ENCODE measurements at places on chromosomes 6 and 20.

DNA sequence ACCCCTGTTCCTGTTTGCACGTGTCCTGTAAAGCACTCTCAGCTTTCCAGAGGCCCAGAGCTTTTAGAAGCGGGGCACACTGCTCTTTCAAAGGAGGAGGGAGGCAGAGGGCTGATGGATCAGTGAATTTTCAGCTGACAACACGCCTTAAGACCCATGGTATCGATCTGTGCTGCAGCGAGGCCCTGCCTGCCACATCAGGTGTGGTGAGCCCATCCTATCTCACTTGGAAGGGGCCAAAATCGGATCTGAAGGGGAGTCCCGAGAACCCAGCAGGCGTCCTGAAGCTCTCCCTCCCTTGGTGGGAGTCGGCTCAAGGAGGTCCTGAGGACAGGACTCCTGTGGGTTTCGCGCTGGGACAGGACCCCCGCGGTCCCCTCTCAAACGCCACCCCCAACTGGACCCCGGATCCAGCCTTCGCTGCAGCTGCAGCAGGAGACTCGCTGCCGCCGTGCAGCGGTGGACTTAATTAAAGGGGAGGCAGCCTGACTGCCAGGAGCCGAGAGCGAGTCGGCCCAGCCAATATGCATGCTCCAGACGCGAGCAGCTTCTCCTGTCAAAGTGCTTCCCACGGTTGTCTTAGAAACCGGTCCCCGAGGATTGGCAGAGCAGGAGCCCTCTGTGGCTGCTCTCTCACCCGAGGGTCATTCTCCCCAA is 580.0 kb upstream of the ZNF337 start:
- DNase-seq = no peak

- no peak for DNase-seq
These were observed 1.4 kb upstream of the SSR1 start for GRCh38 chr6:7314414-7314813.

- no peak for DNase-seq
These were observed at the start of gene MDFI for GRCh38 chr6:41638002-41638934. MDFI (plus strand) TSS chr6:41638468; CDS start chr6:41638750, 282 bp downstream.

- no peak for DNase-seq
These were observed 281.5 kb upstream of the QKI start for GRCh38 chr6:163133017-163133416.

- DNase-seq = no peak
These were observed 14.5 kb downstream of the NPEPL1 start for GRCh38 chr20:58706975-58707681.

DNA sequence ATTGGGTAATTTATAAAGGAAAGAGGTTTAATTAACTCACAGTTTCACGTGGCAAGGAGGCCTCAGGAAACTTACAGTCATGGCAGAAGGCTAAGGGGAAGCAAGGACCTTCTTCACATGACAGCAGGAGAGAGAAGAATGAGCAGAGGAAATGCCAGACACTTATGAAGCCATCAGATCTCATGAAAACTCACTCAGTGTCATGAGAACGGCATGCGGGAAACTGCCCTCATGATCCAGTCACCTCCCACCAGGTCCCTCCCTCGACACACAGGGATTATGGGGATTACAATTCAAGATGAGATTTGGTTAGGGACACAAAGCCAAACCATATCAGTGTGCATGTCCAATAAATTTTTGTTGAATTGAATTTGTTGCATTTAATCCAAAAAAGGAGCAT is 52.0 kb downstream of the ECT2L start:
- DNase-seq = no peak

- no peak for DNase-seq
These were observed 45.1 kb upstream of the FOXA2 start for GRCh38 chr20:22629447-22629846.

DNA sequence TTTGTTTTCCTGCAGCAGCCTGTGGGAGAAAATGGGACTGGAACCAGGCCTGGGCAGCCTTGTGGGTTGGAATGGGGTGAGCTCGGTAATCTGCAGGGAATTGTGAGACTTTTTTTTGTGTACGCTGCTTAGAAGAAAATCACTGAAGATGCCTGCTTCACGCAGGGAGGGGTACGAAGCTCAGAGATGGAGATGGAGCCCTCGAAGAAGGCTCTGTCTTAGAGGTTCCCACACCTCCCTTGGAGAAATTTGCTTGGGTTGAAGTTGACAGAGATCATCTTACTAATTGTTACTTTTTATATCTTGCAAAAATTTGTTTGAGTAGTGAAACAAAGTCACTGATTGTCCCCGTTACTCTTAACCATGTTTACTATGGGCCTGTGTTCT is 894 bp downstream of the PYGB start:
- DNase-seq = no peak

DNA sequence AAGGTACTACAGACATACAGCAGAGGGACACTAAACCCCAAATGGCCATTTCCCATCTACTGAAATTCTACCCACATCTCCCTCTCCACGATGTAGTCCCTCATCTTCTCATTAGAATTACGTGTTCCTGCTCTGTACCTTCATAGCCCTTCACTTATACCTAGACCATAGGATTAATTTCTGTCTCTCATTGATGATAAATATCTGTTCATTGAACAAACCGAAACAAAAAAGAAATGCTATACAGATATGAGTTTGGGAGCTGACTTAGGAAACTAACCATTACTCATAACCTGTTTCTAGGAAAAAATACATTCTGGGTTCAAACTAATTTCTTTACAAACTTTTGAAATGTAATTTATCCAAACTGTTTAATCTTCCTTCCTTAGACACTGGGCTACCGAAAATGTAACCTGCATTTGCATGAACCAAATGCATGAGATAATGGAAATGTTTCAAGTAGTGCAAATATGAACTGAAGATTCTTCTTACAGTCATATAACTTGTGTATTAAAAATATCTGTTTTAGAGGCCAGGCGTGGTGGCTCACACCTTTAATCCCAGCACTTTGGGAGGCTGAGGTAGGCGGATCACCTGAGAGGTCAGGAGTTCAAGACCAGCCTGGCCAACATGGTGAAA is 85.3 kb downstream of the GJA10 start:
- no peak for DNase-seq

DNA sequence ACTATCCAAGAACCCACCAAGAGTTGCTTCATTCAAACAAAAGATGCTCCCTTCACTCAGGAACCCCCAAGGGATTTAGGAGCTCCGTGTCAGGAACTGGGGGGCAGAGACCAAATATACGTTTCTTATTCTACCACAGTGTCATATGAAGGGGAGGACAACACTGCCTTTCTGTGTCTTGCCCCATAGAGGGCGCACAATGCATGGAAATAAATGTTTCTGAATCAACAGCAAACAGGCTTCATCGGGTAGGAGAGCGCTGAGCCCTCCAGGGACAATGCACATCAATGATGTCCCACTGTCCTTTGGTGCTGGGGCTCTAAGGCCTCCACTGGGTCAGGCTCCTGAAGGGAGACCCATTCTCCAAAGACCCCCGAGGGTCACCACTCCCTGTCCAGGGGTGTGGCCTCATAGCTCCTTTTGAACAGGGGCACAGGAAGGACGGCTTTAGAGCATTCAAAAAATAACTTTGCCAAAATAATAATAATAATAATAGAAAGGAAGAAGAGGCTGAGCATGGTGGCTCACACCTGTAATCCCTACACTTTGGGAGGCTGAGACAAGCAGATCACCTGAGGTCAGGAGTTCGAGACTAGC is 31.1 kb downstream of the PLG start:
- DNase-seq = peak; percentile 42

GRCh38 chr20:58558486-58559367 is 43.5 kb upstream of the APCDD1L start:
- no peak for DNase-seq

All from GM12864 (cell line).